ENCODE measurements at places on chromosomes 7 and 10. TPM values are rescaled to one million over a fixed set of nuclear protein-coding genes. Genes with fewer than 3 reads are reported as not detected.

DNA sequence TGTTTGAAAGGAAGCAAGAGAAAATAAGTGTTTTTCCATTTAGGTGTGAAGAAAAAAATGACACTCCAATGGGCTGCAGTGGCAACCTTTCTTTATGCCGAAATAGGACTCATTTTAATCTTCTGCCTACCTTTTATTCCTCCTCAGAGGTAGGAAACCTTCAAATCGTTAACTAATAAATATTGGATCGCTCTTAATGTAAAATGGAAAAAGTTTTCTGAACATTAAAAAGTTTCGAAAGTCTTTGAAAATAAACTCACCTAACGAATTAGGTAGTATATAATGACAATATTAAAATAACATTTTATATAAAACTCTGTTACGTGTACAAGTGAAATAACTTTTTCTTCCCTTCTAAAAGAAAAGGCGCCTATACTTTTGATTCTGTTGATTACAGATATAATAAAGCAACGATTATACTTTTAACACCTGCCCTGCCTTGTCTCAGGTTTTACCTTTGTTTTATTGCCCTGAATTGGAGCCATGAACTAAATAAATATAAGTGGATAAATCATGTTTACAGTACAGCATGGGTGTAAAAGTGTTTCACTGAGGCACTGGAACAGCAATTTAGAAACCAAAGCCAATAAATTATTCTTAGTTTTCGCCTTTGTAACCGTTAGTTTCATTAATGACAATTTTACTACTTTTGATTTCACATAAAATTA, 804 bp downstream of the BCAP29 start:
- DNase-seq, result no peak

The AGR2 gene
- total RNA-seq, result not detected

- no peak for DNase-seq
Measured at GRCh38 chr10:52780391-52781155, 8.0 kb upstream of the MBL2 start.

The VPS41 gene
- 108 TPM for total RNA-seq

GRCh38 chr7:100016215-100016901, 962 bp downstream of the ZKSCAN1 start:
- no peak for DNase-seq

The FAM24B gene
- 15.9 TPM for total RNA-seq

Measured in glutamatergic neuron (in vitro differentiated cells).